Aorta (tissue), 5 donors: ENCODE measurements at places on chromosomes 2 and 18. TPM values are rescaled to one million over a fixed set of nuclear protein-coding genes. Genes with fewer than 3 reads are reported as not detected.

The GKN2 gene
- polyA plus RNA-seq, result 1.5 TPM

The GPAT2 gene
- 0.38 TPM for polyA plus RNA-seq

The EGR4 gene
- not detected for polyA plus RNA-seq

The MYL12B gene
- 661 TPM for polyA plus RNA-seq

The UGT1A5 gene
- polyA plus RNA-seq, result not detected

The REG1A gene
- 17.3 TPM for polyA plus RNA-seq

The UGT1A8 gene
- polyA plus RNA-seq, result 1.0 TPM

- DNase-seq, result no peak
Observed at GRCh38 chr2:101400048-101400447, 12.7 kb upstream of the CREG2 start.

- no peak for DNase-seq
Observed at GRCh38 chr18:61876899-61877298, 15.9 kb downstream of the RNF152 start.

DNA sequence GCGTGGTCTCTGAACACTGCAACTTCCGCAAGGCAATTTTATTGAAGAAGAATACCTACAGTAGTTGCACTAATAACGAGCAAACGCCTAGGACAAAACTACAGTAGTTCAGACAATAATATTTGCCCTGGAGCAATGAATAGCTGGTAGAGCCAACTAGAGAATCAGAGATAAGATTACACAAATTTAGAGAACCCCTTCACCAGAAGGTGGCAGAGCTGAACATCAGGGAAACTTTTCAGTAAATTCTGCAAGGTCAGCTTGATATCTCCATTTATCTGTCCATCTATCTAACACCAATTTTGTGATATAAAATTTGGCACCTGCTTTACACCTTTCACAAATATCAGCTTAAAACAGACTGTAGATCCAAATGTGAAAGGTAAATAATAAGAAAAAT, 43.8 kb downstream of the CDH19 start:
- DNase-seq, result no peak

DNA sequence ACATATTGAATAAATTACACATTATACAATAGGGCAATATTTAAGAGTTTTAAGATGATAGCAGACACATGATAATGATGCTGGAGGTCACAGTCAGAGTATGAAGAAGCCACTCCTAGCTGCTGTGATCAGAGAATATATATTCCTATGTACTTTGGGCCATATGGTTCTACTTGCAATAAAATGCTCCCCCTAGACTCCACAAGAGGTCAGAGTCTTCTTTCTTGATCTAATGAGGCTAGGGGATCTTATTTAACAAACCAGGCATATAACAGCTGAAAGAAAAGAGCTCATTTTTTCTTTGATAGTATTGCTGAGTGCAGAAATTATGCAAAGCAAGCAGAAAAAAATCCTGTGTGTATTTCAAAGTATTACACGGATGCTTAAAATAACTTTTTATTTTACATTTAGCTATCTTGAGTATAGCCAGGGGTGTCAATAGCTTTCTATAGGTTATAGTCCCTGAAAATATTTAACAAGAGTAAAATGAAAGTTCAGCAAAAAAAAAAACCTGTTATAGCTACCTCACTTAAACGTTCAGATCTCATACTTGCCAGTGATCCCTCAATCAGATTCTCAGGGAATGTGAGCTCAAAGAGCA, 748.7 kb upstream of the CHAC2 start:
- DNase-seq, result no peak

DNA sequence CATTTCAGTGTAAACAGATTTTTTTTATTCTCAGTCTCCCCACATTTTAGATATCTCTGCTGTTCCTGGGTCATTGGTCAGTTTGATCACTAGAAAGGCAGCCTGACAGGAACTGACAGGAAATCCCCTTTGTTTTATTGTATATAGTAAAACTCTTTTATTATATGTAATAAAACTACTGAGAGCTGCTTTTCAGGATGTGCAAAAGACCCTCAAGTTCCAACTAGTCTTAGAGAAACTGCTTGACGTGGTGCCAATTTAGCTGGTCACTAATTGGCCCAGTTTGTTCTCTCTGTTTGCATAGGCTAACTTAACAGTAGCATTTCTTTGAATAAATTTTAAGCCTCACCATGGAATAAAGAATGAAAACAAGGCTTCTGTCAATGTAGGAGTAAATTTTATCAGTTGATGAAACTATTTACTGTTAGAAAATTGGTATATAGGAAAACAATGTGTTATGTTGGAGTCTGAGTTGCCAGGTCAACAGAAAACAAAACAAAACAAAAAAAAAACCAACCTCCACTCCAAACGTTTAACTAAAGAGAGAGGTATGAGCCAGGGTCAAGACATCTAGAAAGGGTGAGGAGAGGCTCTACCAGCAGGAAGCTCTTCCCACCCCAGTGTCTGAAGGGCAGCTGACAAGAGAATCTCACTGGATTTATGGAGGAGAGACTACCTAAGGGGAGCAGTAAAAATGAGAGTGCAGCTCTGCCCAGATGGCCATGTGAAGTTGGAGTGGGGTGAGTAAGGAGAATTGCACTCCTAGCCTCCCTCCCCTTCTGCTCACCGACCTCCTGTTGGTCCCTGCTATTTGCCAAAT, 184.6 kb downstream of the ST6GAL2 start:
- no peak for DNase-seq

- DNase-seq, result no peak
Observed at GRCh38 chr2:156695020-156695419, 258.8 kb downstream of the GPD2 start.

GRCh38 chr18:63320123-63320974, 780 bp upstream of the BCL2 start:
- DNase-seq, result peak; percentile 91

DNA sequence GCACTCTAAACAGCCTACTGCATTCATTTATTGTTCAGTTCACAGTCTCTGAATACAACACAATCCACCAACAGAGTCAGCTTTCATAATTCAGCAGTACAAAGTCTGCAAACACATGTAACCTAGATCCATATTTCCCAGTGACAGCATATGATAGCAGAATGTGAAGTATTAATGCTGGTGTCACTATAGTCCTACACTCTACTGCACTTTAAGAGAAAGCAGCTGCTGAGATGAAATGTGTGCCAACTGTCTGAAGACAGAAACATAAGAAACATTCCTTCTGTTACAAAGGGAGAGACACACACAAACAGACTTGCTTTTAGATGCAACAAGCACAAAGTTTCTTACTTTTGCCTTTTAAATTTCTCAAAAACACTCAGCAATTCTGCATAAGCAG, 441.8 kb downstream of the ZEB2 start:
- no peak for DNase-seq

GRCh38 chr2:126425943-126426342, 230.0 kb upstream of the GYPC start:
- DNase-seq, result no peak

DNA sequence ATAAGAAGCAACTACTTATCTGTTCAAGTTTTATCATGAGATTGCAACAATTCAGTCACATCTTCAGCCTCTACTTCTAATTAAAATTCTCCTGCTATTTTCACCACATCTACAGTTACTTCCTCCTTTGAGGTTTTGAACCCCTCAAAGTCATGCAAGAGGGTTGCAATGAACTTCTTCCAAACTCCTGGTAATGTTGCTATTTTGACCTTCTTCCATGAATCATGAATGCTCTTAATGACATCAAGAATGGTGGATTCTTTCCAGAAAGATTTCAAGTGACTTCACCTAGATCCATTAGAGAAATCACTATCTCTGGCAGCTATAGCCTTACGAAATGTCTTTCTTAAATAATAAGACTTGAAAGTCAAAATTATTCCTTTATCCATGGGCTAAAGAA, 1052.8 kb upstream of the NRXN1 start:
- no peak for DNase-seq

DNA sequence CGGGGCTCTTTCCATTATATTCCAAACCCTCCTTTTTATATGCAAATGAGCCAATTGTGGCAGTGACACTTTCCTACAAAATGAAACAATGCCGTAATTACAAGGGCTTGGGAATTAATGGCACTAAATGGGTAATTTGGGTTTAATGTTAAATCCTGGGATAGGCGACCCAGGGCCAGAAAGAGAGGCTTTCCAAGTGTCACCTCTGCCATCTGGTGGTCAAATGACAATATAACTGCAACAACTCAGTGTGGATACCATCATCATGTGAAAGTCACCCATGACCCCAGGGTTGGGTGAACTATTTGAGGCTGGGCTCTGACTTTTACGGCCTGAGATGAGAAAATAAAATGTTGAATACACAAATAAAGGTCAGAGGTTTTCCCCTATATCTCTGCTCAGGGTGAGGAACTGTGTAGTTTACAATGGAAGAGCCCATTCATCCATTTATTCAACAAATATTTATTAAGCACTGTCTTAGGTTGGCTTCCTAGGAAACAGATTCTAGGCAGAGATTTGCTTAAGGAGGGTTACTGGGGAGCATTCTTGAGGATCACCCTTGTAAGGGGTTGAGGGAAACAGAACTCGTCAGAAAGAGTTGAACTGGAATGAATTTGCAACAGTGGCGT, 13.6 kb upstream of the THADA start:
- no peak for DNase-seq

DNA sequence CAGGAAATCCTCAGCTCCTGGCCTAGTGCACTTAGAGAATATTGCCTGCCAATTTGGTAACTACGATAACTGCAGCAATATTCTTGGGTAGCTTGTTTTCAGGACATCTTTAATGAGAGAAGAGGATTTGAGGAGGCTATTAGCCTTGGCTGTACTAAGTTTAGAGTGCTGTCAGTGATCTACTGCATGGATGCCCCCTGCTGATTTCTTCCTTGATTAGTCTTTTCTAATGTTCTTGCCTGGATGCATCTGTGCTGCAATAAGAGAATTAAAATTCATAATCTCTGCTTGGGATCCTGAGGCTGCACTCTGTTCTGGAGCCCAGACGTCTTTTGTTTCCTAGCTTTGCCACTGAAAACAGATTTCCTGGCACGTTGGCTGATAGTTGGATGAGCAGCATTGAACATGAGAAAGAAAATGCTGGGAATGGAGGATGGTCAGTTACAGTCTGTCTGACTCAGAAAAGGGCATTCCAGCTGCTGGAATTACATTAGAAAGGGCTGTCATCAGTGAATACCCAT, 115.4 kb downstream of the CCDC85A start:
- no peak for DNase-seq

DNA sequence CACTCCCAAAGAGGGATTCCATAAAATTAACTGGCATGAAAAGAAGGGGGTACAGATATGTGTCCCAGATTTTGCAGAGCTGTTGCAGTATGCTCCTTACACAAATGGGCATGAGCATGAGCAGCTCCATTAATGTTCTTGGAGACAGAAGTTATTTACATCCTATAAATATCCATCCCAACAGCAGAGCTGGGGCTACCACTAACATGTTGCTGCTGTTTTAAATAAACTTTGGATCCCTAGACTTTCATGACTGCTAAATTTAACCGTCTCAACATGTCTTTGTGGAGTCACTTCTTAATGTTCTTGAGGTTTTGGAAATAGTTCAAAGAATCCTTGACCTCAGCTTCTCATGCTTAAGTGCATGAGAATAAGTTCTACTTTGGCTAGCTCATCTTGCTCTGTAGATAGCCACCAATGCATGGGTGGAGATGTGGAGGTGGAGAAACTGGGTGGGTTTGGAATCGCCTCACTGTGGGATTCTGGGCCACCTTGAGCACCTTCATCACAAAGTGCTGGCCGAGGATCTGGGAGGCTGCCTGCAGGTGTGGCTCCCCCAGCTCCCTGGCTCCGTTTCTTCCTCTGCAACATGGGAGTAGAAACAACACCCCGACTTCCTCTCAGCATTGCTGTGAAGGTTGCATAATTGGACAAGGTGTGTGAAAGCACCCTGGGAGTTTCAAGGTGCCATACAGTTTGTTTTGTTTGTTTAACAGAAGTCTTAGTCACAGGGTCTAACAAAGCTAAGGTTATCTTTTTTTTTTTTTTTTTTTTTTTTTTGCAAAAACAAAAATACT, 307.2 kb downstream of the MYCN start:
- no peak for DNase-seq

DNA sequence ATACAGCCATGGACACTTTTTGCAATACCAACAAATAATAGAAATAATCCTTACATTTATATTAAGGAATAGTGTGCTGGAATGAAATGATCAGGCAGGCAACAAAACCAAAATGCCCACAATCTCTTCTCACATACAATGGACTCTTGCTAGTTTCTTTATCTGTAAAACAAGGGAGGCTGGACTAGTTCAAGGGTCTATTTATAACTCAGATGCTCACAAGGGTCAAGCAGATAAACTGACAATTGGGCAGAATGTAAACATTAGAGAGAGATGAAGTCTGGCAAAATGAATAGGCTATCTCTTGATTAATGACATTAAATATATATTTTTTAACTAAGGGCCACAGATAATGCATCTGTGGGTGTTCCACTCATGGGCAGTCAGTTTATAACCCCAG, 11.4 kb downstream of the PPIL3 start:
- no peak for DNase-seq

GRCh38 chr18:62200121-62200914, 13.3 kb downstream of the RELCH start:
- no peak for DNase-seq

DNA sequence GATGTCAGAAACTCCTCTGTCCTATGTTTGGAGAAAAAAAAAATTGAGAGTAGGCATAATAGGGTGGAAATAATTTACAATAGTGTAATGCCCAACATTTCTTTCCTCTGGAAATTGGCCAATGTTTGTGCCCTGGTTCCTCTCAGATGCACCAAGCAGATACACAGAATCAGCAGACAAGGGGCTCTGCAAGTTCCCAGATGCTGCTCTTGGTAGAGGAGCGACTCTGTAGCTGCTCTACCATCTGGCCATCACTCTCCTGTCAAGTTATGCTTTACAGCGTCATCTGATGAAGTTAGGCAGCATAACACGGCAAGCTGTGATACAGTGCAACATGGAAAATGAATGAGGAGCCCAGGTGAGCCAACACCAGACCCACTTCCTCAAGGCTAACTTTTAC, 1.6 kb downstream of the DYTN start:
- DNase-seq, result no peak

DNA sequence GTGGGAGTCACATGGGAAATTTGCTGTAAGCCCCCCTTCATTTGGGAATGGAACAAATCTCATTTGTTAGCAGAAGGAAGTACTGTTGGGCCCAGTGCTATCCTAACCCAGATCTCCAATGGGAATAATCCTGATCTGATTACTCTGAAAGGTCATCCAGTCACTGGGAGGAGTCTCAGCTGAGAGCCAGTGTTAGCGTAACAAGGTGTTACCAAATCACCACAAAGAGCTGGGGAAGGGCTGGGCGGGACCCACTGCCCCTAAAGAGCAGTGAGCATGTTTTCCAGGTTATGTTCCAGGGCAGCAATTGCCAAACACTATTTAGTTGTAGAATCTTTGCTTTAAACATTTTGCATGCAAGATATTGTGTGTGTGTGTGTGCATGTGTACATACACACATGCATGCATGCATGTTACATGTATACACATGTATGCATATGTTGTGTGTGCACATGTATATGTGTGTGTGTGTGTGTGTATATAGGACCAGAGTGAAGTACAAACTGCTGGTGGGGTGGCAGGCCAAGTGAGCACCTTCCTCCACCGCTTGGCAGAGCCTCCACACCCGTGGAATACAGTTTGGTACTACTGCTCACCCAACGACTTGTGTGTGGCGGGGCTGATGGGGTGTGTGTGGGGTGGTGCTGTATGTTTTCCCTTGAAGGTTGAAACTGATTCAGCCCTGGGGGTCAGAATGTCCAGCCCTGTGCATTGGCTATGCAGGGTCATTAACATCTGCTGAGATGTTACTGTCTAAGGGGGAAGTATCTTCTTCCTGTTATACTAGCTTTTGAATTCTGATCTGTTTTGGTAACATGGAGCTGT, 15.2 kb downstream of the INPP5D start:
- DNase-seq, result peak; percentile 34
